ENCODE measurements at places on chromosomes 2 and 18.

DNA sequence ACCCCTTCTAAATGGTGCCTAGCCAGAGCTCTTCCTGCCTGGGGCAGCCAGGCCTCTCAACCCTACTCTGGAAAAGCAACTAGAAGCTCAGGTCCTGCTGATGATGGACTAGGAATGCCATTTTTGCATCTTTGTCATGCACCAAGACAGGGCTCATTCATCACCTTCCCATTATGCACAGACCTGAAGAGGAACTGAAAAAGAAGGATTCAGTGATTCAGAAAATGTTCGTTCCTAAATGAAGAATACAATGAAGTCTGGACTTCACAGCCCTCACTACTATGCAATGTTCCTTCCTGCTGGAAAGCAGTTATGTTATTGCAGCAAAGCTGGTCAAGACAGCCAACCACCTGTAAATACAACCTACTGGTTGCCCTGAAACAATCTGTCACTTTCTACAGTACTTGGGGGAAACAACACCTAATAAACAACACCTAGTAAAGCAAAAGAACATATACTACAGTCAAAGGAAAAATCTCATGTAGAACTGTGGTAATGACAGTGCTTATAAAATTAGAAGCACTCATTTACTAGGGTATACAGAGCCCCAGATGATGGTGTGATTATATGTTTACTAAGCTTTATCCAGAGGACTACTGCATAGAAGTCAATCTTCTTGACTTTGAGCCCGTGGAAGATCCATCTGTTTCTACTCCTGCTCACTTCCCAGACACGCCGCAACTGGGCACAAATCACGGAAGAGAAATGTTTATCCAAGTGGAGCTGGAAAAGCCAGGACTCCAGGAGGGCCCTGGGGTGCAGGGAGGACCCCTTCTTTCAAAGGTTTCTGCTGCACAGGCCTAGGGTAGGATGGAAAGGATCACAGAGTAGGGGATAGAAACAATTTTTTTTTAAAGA, 103.1 kb upstream of the THOC1 start:
- DNase-seq, result peak; percentile 39

DNA sequence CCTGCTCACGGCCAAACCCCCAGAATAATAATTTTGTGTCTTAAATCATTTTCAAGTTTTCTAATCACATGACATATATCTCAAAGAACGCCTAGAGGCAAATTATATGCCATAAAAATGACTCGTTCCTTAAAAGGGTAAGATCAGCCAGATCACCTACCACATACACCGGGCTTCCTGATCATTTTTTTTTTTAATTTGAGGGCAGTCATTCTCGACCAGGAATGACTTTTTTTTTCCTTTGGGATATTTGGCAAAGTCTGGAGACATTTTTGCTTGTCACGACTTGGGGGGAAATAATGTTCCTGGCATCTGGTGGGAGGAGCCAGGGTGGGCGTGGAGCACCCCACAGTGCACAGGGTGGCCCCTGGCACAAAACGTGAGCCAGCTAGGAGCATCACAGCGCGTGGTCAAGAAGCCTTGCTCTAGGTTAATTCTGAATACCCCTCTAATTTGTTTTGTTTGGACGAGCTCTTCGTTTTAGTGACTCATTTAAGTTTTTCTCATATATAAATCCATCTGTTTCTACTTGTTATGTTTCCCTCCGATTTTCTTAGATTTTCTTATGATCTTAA, 94.9 kb downstream of the TWIST2 start:
- no peak for DNase-seq

GRCh38 chr2:121735518-121736074, 1.1 kb downstream of the NIFK start:
- no peak for DNase-seq

- peak; percentile 59 for DNase-seq
Measured at GRCh38 chr2:6877402-6878304, at the start of gene RSAD2. Gene RSAD2 (plus strand): TSS chr2:6877777. CDS start chr2:6877801, 24 bp downstream.

- no peak for DNase-seq
Measured at GRCh38 chr2:222108957-222109585, 189.7 kb downstream of the PAX3 start.

GRCh38 chr18:71442731-71443141, 1101.4 kb downstream of the CBLN2 start:
- no peak for DNase-seq

DNA sequence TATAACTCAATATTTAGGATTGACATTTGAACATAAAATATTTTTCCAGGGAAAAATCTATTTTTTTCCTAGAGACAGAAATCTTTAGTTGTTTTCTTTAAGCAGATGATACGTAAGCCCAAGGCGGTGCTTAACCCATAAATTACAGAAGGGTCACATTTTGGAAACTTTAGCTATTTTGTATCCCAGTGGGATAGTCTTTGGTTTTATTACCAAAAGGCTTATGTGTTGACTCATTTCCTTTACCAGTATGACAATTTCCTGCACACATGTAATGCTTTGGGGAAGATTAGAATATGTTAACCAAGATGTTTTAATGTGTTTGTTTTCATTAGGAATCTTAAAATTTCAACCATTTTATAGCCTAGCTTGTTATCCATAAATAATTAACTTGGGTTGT, 24.8 kb downstream of the DYNC1I2 start:
- no peak for DNase-seq

DNA sequence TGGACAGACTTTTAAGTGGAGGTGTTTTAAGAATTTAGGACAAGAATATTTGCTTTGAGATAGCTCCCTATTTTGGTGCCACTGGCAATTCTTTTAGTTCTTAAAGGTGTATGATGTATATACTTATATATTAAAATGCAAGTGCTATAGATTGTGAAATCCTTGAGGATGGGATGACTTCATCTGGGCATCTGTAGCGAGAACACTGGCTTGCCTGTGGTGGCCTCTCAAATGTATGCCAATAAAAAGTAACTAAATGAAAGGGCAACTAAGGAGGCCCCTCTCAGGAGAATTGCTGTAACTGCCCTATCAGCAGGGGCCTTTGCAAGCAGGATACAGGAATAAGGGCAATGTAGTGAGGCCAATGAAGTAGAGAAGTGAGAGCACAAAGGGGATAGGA, 2.6 kb upstream of the THUMPD2 start:
- no peak for DNase-seq

DNA sequence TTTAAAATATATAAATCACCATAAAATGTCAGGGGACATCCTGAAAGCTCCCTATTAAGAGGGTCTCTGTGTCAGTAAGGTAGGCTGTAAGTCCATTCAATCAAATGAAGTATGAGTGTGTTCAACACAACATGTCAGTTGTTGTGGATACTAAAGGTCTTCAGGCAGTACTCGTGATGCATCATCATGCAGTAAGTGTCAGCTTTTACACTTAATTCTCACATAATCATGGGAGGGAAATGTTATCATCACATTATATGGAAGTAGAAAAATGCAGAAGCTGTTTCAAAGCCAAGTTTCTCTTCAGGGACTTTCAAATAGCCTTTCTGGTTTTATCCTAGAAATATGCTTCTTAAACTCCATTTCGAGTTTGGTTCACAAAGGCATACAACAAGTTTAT, 477.1 kb upstream of the ID2 start:
- DNase-seq, result peak; percentile 89

DNA sequence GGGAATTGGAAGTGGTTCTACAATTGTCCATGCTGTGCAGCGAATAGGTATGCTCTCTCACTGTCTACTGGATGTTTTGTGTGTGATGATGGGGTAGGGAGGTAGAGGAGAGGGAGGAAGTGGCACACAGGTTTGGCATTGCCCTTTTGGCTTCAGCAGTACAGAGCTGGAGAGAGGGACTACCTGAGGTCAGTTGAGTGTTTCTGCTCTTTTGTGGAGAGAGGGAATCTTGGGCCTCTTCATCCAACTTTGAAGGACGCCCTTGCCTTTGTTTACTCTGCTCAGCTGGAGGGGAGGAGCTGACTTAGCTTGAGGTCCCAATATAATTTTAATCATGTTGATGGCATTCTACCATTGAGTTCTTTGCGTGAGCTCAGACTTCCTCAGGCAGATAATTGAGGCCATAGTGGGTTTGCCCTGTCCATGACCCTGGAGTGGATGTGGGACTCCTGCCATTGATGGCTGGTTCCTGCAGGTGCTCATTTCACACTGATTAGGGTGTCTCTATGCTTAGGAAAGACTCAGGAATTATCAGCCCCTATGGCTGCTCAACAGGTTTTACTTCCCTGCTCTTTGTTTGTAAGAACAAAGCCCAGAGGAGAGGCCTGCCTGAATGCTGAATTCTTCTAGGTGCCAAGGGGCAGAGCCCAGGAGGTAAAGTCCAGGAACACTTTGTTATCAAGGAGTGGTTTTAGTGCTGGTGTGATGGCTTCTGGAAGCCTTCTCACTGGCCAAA, 7.2 kb downstream of the RPIA start:
- DNase-seq, result no peak

- DNase-seq, result no peak
Measured at GRCh38 chr2:148528356-148529064, 116.0 kb upstream of the EPC2 start.

DNA sequence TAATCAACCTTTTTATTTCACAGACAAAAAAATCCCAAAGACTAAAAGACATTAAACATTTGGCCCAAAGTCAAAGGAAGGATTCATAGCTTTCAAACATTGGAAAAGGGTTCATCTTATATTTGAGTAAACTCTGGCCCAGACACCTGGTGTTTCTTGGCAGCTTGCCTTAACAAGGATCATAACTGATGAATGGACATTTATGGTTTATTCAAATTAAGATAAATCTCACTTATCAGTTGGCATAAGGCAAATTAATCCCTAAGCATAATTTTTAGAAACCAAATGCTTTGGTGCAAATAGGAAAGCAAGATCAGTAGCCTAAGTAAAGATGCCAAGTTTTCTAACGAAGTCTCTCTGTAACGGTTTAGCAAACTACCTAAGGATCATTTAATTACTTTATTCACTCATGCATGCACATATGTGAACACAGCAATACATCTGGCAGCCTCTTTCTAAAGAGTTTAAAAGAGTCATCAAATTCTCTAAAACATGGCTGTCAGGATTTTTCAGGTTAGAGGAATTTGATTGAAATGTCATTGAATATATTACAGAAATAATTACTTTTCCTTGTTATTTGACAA, 323.4 kb upstream of the RBMS1 start:
- no peak for DNase-seq

- no peak for DNase-seq
Measured at GRCh38 chr2:833180-833579, 117.5 kb upstream of the SNTG2 start.

DNA sequence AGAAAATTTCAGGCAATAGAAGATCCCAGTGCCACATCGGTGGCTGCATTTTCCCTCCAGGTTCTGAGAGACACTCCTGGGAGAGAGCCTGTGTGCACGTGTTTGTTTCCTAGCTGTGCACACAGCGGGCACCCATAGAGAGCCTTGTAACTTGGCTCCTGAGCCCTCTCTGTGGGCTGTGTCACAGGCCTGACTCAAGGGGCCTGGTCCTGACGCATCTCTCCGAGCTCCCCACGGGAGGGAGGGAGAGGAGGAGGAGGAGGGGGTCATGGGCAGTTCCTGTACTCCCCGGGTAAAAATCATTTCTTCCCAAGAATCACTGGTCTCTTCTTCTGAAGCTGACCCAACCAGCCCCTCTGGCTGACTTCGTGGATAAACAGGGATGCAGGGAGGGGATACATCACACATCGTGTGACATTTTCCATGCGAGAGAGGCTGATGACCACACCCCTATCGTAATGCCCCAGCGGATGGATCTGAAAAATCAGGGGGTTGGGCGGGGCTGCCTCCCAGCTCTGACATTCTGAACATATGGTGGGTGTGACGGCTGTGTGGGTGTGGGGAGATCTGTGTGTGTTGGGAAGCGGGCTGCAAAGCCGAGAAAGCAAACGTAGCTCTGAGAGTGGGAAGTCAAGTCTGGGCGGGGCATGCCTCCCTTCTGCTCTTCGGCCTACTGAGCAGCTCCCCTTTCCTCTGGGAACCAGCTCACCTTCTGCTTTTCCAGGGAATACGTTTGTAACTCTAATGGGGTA, 308.3 kb upstream of the HS6ST1 start:
- DNase-seq, result no peak

DNA sequence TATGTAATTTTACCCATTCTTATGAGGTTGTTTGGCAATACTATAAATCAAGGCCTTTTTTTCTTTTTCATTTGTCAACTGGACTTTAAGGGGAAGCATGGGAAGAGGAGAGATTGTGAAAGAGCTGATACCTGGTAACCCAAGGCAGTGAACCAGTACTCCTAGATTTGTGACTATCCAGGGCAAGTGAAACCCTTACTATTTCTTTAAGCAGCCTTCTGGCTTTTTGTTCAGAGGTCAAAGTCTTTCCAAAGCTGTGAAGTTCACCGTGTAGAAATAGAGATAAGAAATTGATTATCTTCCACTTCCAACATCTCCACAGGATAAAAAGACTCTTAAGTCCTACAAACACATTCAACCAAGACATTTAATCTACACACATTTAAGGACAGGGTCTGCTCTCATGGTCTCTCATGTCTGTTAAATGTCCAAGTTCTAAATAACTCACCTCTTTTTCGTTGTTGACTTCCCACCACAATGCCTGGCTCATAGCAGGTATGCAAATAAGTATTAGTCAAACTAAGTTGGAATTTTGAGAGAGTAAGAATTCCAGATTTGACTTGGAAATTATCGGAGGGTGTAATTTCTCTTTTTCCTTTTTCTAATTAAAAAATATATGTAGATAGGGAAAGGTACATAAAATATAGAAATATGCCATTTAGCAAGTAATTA, 485.8 kb downstream of the STK39 start:
- no peak for DNase-seq

DNA sequence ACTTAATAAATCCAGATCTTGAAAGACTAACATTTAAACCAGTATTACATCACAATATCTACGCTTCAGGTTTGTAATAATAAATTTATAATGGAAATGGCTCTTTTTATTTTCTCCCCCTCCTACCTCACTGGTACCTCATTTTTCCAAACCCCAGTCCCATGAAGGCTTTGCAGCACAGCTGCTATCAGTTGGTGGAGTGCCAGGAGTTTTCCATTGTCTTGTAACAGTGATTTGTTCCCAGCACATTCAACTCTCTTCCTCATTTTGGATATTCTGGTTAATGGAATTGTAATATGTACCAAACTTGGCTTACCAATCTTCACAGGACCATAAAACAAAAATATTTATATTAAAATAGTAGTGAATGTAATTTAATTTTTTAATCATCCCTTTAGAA, 91.2 kb downstream of the VRK2 start:
- DNase-seq, result no peak

DNA sequence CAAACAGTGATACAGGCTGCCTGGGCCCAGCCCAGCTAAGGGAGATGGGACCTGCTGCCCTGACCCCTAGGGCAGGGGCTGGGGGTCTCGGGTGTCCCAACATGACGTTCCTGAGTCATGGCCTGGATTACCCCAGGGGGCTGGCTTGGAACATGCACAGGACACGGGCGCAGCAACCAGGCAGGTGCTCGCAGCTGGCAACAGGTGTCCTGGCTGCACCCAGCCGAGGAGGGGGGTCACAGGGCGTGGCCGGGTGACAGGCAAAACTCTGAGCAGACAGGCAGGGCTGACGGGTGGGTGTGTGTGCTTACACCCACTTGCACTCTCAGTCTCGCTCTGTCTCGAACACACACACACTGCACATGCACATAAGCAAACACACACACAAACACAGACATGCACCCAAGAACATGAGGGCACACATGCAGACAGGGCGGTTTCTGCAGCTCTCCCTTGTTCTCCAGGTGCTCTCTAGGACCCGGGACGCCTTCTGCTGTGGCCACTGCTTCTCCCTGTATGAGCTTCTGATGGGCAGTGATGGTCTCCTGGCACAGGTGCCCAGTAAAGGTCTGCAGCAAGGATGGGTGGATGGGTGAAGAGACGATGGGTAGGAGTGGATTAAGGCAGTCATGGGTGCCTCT, 33.7 kb upstream of the TAF1B start:
- DNase-seq, result no peak
